Stimulated activated CD4-positive, alpha-beta T cell treated with anti-CD3 and anti-CD28 coated beads, Interleukin-1b, Interleukin-23, amount 100 ng/mL, for 1 hour (primary cell): ENCODE measurements at places on chromosomes 2 and 18.

- DNase-seq = no peak
Observed at GRCh38 chr18:58230438-58231179, 186.6 kb downstream of the NEDD4L start.

GRCh38 chr2:196331143-196331542, 159.8 kb upstream of the STK17B start:
- no peak for DNase-seq

GRCh38 chr2:208906330-208906729, 499.7 kb downstream of the PTH2R start:
- DNase-seq = no peak

DNA sequence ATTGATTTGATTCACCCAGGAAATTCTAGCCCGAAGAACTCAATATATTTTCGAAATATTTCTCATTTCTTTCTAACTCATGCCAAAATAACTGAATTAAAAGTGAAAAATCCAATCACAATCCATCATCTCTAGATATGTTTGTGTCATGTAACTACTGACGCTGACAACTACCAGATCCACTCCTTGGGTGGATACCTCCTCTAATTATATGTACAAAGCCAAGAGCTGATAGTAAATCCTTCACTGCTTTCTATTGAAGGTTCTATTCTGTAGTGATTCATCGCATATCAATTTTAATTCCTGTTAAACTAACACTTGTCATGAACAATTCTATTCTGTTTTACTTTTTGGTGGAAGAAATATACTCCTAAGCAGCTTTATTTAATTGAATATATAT, 1056.6 kb upstream of the NXPH2 start:
- DNase-seq = no peak

GRCh38 chr18:6566338-6566911, 151.7 kb upstream of the L3MBTL4 start:
- no peak for DNase-seq
